A549 (cell line): ENCODE measurements at places on chromosomes 6 and 20.

DNA sequence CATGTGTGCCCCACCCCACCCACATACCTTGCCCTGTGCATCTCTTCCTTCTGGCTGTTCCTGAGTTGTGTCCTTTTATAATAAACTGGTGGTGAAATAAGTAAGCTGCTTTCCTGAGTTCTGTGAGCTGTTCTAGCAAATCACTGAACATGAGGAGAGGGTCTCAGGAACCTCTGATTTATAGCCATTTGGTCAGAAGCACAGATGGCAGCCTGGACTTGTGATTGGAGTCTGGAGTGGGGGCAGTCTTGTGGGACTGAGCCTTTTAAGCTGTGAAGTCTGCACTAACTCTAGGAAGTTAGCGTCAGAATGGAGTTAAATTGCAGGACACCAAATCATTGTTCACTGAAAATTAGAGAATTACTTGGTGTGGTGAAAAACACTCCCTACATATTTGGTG is 245.4 kb downstream of the LRFN2 start:
- DNase-seq, result no peak

- DNase-seq, result no peak
Measured at GRCh38 chr20:58742668-58743566, 50.3 kb downstream of the NPEPL1 start.

DNA sequence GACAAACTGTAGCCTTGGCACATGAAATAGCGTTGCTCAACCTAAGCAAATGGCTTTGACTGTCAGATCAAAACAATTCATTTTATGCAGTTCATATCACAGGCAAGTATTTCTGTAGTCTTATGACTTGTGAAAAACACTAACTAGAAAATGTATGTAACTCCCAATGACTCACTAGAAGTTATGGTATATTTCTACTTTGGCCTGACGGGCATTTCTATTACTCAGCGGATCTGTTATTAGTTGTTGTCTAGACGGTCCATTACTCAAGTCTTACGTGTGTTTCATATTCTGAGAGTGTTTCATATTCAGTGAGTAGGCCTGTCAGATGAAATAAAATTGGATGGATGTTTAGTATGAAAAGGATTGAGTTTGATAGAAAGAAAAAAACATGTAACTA is 880.9 kb downstream of the PRIM2 start:
- no peak for DNase-seq

DNA sequence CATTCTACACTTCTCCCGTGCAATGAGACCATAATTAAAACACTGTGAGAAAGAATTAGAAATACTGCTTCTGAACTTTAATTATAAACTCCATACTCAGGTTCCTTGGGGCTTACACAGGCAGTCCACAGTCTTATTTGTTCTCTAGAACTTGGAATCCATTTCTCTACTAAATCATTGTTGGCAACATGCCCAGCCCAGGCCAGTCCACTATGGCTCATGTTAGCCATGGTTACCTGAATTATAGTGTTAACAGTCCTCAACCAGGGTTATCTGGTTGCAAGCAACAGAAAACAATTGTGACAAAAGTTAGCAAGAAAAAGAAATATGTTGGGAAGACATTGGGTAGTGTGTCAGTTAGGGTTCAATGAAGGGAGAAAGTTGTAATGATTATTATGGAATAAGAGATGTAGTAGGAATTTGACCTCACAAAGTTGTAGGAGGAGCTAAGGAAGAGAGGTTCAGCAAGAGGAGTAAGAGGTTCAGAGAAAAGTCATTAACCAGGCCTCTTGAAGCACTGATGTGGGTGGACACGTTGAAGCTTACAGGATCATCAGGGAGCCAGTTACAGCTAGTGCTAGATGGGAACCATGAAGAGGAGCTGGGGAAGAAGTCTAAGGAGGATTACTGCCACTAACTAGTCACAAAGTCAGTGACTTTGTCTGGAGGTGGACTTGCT is 352.5 kb upstream of the PRND start:
- DNase-seq, result no peak

GRCh38 chr20:59149678-59150504 is 13.7 kb upstream of the ZNF831 start:
- no peak for DNase-seq

DNA sequence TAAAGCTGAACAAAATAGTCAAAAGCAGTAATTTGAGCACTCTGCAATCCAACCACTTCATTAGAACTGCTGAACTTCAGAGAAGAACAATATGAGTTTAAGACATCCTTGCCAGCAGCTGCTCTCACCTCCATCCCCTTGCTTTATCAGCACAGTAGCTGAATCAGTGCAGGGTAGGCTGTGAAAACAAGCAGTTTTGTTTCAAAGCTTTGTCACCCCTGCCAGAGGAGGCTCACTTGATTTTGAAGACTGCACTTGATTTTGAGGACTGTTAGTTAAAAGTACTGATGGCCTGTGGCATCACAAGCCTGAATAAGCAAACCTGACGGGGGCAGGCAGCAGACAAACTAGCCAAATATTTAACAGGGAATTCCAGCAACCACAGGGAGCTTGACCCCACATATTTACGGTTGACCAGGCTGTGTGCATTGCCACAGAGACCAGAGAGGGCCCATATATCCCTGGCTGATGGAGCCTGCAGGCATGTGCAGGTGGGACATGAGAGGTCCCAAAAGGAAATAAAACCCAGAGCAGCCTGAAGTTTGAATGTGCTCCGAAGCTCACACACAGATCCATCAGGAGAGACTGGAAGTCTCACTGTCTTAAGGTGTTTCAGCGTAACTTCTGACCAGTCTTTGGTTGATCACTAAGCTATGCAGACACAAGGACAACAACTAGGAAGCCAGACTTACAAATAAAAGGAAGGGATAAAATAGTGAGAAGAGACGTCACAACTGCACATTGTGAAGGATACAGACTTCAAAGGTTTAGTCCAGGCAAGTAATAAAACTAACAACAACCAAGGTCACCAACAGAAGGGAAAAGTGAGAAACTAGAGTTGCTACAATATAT is 97.4 kb downstream of the PDSS2 start:
- DNase-seq, result no peak

- DNase-seq, result no peak
Measured at GRCh38 chr20:43567477-43567876, 8.7 kb downstream of the SGK2 start.

DNA sequence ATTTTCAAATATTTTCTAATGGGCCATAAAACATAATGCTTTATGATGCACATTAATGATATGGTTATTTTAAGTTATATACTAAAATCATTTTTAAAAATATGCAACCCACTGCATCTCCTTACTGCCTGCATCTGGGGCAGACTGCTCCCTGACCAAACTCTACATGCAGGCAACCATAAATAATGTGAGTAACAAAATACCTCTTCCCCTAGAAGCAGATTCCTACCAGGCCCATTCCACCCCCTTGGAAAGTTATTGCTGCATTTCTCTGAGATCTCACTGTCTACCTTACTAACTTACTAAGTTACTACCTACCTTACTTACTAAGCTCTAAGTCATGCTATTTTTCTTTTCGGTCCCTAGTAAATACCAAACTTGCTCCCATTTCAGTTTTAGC is 71.8 kb downstream of the ATG5 start:
- no peak for DNase-seq

DNA sequence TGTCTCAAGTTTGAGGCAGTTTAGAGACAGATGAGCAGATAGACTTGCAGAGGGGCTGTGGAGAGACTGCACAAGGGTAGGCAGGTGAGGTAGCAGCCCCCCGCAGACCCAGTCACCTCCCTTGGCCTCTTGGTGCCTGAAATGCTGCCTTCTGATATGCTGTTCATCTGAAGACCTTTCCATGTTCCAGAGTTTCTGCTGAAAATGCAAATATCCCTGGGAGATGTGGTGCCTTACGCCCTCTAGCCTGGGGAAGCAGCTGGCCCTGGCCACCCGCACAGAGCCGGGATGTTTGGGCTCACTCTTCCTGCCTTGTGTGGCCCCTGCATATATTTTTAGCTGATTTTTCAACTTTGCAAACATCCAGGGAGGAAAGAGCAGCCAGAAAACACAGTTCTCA is 51.4 kb downstream of the TMEM242 start:
- DNase-seq, result no peak

DNA sequence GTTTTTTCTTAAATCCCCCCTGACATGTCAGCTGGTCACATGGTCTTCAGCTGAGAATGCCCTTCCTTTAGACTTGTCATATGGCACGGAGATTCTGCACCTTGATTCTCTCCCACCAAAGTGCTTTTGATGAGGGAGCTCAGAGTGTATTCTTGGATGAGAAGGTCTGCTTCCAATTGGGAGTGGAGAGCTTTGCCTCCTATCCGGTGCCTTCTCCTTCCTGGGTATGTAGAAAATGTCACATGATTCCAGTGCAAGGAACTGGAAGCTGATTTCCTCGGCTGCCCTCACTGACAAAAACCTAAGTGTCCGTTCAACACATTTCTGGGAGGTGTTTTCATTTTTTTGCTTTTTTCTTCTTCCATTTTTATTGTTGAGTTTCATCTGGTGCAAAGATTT is 197.2 kb downstream of the TFAP2C start:
- no peak for DNase-seq

DNA sequence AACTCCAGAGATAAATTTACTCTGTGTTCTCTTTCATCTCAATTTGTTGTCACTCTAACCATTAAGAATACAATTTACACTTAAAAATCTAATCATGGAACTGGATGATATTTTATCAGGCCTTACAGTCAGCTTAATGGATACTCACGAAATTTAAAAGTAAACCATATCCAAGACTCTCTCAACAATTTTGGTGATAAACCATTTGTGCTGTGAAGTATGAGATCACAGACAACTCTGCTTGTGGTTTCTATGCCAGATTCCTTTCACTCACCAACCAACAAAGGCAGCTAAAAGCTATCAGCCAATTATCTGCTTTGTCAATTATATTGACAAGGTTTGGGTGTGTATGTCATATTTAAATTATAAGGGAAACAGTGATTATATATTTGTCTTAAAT is 155.8 kb downstream of the TRDN start:
- no peak for DNase-seq

- no peak for DNase-seq
Measured at GRCh38 chr6:32669893-32670292, 3.4 kb upstream of the HLA-DQB1 start.

DNA sequence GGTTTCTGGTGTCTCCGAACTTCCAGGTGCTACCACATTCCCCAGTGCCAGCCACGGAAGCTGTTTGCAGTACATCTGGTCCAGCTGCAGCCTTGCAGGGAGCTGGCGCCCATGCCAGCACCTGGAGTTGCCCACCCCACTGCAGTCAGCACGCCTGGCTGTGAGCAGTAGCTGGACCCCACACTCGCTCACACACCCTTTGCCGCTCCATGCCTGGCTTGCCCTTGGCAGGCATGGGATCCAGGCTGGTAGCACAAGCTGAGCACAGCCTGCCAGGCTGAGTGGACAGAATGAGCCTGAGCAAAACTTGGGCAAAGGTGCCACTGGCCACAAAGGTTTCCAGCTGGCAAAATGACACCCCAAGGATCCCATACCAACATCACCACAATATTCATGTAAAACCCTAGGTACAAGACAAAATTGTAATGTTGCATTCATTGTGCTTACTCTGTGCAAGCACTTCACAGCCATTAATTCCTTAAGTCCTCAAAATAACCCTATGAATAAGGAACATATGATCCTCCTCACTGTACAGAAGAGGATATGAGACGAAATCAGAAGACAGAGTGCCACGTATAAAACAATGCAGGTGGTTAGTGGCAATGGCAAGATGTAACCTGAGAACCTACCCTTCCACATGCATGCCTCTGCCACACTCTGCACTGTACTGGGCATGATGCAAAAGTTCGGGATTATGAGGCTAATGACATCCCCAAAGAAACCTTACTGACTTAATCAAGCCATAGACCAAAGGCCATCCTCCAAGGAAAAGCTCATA is 18.3 kb downstream of the KIF16B start:
- no peak for DNase-seq

GRCh38 chr20:31605031-31605901 is at the start of gene ID1:
TSS of gene ID1 (plus strand) at chr20:31605289. CDS start at chr20:31605388, 99 bp downstream.
- DNase-seq, result peak; percentile 98

GRCh38 chr20:58440021-58440767 is 51.2 kb downstream of the VAPB start:
- DNase-seq, result no peak

GRCh38 chr6:73768558-73768957 is 72.6 kb downstream of the CD109 start:
- no peak for DNase-seq

- DNase-seq, result no peak
Measured at GRCh38 chr6:47235964-47236760, 73.5 kb downstream of the TNFRSF21 start.

GRCh38 chr6:166484863-166485262 is 101.6 kb downstream of the RAMACL start:
- DNase-seq, result no peak

DNA sequence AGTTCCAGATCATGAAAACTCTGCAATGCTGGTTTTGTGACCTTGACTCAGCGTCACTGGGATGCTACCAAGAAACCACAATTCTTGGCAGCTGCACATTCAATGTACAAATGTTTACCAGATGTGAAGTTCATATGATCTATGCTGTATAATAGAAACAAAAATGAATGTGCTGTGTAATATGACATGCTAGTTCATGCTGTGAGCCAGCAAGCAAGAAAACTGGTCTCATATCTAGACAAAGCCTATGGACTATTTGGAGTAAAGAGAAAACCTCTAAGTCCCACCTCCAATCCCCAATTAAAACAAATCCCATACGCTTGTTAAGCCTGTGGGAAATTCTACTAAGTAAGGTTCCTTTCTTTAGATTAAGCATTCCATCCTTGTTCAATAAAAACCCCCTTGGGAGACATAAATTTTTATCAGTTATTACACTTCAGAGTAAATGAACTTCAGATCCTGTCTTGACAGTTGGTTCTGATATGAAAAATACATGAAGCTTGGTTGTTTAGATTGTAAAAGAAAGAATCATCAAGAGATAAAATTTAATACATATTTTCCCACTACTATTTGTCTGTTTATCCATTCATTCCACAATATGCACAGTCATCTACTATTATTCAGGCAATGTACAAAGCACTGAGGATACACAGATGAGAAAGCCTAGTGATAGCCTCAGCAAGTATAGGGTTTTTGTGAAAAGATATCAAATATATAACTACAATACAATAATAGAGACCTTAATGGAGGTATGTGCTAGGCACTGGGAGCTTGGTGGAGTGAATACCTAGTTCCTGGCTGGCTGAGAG is 20.1 kb downstream of the COL21A1 start:
- DNase-seq, result no peak

GRCh38 chr6:163950159-163950558 is 535.6 kb downstream of the QKI start:
- no peak for DNase-seq

GRCh38 chr6:52352239-52353018 is 9.5 kb upstream of the PAQR8 start:
- peak; percentile 65 for DNase-seq

- no peak for DNase-seq
Measured at GRCh38 chr20:6212903-6213302, 90.1 kb upstream of the FERMT1 start.
